ENCODE measurements at places on chromosomes 13 and 19. TPM values are rescaled to one million over a fixed set of nuclear protein-coding genes. Genes with fewer than 3 reads are reported as not detected.

The FKBP8 gene
- total RNA-seq = 213 TPM

The ANGPTL8 gene
- total RNA-seq = not detected

The SNAPC2 gene
- 11.2 TPM for total RNA-seq

The DLL3 gene
- total RNA-seq = 0.33 TPM

The DGKH gene
- total RNA-seq = 38.5 TPM

The PHF11 gene
- total RNA-seq = 7.7 TPM

The IZUMO1 gene
- 0.50 TPM for total RNA-seq

The EDDM13 gene
- 0.83 TPM for total RNA-seq

The ACER1 gene
- not detected for total RNA-seq

The SIGLEC7 gene
- total RNA-seq = not detected

The KRI1 gene
- total RNA-seq = 10.3 TPM

The SERTM1 gene
- not detected for total RNA-seq

The METTL21C gene
- not detected for total RNA-seq

The KRTDAP gene
- not detected for total RNA-seq

The TBC1D4 gene
- total RNA-seq = 36.7 TPM

The ZNF135 gene
- 0.45 TPM for total RNA-seq

The TICAM1 gene
- total RNA-seq = 4.0 TPM

The MAB21L1 gene
- total RNA-seq = 5.3 TPM

The NACC1 gene
- 76.2 TPM for total RNA-seq

The CCDC70 gene
- not detected for total RNA-seq

The B9D2 gene
- total RNA-seq = 3.0 TPM

The SLC25A15 gene
- 21.3 TPM for total RNA-seq

The PLIN3 gene
- 147 TPM for total RNA-seq

The CACNG8 gene
- not detected for total RNA-seq

The S1PR4 gene
- 0.96 TPM for total RNA-seq

The MED25 gene
- 18.3 TPM for total RNA-seq

The KLK11 gene
- total RNA-seq = 2.3 TPM

The IGFL4 gene
- total RNA-seq = not detected

The SULT2A1 gene
- not detected for total RNA-seq

The LILRA1 gene
- not detected for total RNA-seq

The FFAR3 gene
- total RNA-seq = not detected

The KLK4 gene
- total RNA-seq = not detected

The TNFSF9 gene
- 9.5 TPM for total RNA-seq

The URAD gene
- total RNA-seq = not detected

The AP1M2 gene
- 86.3 TPM for total RNA-seq

The MAST1 gene
- 0.50 TPM for total RNA-seq

The GPR42 gene
- total RNA-seq = not detected

The FBXO17 gene
- 25.8 TPM for total RNA-seq

The UPK1A gene
- not detected for total RNA-seq

The KL gene
- not detected for total RNA-seq

The SHISA7 gene
- total RNA-seq = 0.05 TPM

The ITPKC gene
- total RNA-seq = 40.0 TPM

The SLC7A9 gene
- 0.17 TPM for total RNA-seq

The FARP1 gene
- 42.8 TPM for total RNA-seq

The TIMM50 gene
- total RNA-seq = 96.0 TPM

The MYBPC2 gene
- total RNA-seq = not detected

The KISS1R gene
- not detected for total RNA-seq

Measured in mammary epithelial cell (primary cell).